NCI-H1930 (cell line): ENCODE measurements at places on chromosomes 16 and 17.

DNA sequence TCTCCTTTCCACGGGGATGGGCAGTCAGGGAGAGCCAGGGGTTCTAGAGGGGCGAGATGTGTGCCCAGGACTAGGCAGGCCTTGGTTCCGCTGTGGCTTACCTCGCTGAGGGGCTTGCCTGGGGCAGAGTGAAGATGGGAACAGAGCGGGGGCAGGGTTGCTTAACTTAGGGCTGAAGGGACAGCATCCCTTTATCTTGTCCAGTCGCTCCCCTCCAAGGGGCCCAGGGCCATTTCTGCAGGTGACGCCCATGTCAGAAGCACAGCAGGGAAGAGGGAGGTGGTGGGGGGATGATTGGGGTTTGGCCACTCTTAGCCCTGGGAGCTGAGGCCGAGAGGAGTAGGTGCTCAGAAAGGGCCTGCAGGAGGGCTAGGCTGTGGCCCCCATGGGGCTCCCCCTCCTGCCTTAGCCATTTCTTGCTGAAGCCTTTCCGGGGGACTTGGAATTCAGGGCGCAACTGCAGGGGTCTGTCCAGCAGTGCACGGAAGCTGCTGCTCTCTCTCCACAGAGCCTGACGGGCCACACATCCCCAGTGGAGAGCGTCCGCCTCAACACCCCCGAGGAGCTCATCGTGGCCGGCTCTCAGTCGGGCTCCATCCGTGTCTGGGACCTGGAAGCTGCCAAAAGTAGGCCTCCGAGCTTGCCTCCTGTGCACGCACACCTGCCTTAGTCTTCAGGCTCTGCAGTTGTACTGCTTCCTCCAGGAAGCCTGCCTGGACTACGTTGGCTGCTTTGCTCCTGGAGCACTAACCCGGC lies 8.5 kb downstream of the KATNB1 start:
- DNase-seq, result no peak

- no peak for DNase-seq
Observed at GRCh38 chr17:34357398-34357797, 1.1 kb downstream of the CCL13 start.

- no peak for DNase-seq
Observed at GRCh38 chr17:40021451-40021971, 6.3 kb downstream of the CSF3 start.

DNA sequence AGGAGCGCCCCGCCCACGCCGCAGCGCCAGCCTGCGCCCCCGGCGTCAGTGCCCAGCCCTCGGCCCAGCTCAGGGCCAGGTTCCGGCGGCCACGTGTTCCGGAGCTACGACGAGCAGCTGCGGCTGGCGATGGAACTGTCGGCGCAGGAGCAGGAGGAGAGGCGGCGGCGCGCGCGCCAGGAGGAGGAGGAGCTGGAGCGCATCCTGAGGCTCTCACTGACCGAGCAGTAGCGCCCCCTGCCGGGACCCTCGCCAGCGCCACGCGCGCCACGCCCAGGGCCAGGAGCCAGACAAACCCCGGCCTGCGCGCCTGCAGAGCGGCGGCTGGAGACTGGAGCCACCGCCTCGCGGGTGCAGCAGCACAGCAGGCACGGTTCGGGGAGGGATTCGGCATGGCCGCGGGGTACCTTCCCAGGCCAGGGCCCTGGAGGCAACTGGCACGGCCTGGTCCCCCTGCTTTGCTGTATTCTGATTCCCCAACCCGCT lies 9.3 kb downstream of the CORO6 start:
- no peak for DNase-seq

- no peak for DNase-seq
Observed at GRCh38 chr17:5837055-5837491, 233.1 kb upstream of the WSCD1 start.

GRCh38 chr16:12182212-12182611 lies 205.7 kb downstream of the SNX29 start:
- peak; percentile 41 for DNase-seq

- no peak for DNase-seq
Observed at GRCh38 chr17:64532409-64532808, 25.6 kb downstream of the CEP95 start.

DNA sequence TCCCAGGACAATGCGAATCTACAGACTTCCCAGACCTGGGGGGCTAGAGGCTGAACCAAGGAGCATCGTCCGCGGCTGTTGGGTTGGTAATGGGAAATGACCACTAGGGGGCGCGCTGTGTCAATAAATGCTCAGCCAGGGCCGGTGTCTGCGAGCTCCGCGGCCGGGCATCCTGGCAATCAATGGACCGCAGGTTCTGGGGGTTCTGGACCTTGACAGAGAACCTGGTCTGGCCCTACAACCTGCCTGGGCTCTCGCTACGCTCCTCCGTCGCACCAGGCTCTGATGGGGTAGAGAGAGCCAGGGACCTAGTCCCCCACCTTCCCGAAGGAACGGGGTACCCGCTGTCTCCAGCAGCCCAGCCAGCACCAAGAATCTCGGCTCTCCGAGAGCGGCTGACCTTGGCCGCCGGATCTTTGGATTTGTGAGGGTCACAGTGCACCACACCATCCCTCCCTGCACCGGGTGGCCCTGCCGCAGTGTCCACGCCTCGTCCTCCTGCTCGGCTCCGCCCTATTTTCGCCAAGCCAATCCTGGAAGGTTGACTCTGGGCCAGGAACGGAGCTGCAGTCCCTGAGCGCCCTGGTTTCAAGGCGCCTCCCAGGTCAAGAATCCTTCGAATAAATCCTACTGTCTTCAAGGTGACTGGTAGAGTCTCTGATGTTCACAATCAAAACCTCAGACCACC lies 20.4 kb upstream of the BEAN1 start:
- DNase-seq, result peak; percentile 59

- no peak for DNase-seq
Observed at GRCh38 chr17:47316311-47316710, 7.4 kb upstream of the EFCAB13 start.

DNA sequence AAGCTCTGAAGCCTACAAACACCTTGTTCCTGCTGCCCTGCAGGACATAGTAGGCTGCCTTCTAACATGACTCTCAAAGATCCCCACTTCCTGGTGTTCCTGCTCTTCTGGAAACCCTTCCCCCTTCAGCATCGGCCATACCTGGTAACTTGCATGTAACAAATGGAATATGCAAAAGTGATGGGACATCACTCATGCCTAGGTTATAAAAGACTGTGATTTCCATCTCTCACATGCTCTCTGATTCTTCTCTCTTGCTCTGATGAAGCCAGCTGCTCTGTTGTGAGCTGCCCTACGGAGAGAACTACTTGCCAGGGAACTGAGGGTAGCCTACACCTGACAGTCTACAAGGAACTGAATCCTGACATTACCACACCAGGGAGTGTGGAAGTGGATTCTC lies 72.9 kb upstream of the IRX6 start:
- DNase-seq, result no peak

DNA sequence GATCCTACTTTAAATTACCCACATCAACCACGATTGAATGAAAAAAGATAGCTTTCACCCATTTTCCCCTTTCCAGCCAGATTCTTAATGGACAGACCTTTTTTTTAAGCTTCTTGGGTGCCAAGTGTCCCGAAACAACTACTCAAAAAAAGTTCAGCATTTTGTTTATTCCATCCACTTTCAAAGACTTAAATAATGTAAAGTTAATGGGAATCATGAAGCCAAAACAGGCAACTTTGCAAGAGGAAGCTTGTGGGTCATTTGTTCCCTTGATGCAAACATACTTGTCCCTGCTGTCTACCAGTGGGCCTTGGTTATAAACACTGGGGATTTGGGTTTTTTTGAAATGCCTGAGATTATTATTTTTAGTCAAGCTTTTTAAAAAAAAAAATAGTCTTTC lies 414.0 kb upstream of the PSMD7 start:
- no peak for DNase-seq

GRCh38 chr17:70261170-70261569 lies 91.8 kb downstream of the KCNJ2 start:
- DNase-seq, result no peak

GRCh38 chr17:75979705-75980187 lies 706 bp downstream of the TEN1 start:
- DNase-seq, result no peak

- DNase-seq, result peak; percentile 61
Observed at GRCh38 chr17:73952480-73953205, 250.8 kb upstream of the RPL38 start.

DNA sequence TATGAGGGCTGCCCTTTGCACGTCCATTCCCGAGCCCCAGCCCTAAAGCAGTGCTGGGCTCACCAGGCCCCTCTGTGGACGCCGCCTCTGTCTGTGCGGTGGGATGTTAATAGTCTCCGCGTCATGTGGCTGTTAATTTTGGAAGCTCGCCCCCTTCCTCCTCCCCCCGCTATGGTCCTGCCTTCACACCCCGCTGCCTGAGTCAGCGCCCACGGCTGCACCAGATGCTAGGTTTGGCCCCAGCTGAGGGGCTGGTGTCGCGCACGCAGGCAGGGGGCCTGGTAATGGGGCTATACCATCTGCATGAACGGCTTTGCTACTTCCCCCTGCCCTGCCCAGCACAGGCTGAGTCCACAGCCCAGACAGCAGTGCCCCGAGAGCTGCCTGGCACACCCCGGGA lies 4.1 kb upstream of the SSTR5 start:
- DNase-seq, result no peak

DNA sequence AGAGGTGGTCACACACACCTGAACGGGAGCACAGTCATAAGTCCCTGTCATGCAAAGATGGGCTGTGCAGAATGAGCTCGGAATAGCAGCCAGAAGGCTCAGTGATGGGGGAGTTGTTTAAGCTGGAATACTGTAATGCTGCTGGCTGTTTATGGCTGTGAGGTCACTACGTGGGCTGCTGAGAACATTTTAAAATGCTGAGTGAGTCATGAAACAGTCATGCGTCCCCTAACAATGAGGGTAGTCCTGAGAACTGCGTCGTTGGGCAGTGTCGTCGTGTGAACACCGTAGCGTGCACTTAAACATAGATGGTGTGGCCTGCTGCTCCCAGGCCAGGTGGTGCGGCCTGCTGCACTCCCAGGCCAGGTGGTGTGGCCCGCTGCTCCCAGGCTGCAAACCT lies 39.7 kb downstream of the TBCD start:
- no peak for DNase-seq

- DNase-seq, result no peak
Observed at GRCh38 chr17:44960691-44961090, 7.4 kb downstream of the C1QL1 start.

DNA sequence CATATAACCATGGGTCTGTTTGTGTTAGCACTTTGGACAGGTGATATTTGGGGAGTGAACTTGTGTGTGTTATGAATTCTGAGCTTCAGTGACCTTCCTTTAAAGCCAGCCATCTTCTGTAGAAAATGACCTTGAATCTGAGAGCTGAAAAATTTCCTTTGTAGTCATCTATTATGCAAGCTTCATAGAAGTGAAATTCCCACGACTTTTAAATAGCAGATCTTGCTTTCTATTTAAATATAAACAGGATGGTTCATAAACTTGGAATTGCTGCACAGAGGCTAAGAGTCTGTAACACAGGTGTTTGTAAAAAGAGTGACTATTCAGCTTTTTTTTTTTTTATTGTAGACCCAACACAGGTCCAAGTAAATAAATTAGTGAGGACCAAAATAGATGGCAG lies 85.5 kb downstream of the MARCHF10 start:
- DNase-seq, result no peak

DNA sequence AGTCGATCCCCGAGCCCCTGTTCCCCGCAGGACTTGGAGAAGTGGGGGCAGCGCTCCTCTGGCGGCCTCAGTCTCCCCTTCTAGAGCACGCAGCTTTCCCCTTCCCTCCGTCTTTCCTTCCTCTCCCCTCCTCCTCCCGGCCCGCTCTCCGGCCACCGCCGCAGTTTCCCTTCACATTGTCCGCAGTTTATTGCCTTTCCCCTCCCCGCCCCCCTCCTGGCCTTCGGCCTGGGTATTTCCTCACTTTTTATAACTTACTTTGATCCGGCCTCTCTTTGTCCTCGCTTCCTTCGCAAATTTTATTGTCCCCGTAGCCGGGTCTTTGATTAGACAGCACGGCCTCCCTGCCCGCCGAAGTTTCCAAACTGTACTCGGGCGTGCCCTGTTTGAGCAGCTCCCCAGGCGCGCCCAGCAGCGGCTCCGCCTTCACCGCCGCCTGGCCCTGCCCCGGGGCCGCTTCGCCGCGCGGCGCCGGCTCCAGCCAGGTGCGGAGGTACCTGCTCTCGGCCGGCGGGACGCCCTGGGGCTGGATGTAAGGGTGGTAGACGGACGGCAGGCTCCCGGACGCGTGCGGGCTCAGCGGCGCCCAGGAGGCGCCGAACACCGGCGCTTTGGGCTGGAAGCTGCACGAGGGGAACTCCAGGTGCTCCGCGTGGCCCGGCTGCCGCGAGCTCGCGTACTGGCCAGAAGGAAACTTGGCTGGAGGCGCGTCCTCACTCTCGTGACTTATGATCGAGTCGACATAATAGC lies 488 bp downstream of the HOXB9 start:
- DNase-seq, result peak; percentile 17

DNA sequence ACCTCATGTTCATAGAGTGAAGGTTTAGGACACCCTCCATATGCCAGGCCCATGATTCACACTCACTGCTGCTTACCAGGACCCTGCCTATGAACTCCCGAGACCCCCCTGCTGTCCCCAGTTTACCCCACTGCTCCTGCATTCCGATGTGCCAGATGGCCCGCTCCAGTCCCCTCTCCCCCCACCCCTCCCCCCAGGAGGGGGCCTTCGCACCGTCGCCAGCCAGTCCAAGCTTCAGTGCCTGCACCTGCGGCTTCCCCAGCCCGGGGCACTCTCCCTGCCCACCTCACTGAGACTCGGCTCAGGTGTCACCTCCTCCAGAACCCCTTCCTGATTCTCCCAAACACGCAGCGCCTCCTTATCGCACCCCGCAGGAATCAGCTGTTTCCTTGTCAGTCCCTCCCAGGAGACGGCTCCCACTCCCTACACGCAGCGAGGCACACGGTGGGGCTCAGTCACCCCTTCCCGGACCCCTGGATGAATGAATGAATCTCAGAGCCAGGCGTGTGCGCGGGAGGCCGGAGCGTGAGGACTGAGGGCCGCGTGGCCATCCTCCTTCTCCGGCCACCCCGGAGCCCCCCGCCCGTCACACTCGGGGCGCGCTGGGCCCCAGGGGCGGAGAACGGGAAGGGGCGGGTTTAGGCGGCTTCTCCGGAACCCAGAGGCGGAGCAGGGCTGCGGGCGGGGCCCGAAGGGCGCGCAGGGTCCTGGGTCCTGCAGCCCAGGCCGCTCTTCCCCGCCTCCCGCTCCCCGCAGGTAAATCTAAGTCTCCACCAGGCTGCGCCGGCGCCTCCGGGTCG lies 1.6 kb downstream of the MYO1C start:
- DNase-seq, result no peak

DNA sequence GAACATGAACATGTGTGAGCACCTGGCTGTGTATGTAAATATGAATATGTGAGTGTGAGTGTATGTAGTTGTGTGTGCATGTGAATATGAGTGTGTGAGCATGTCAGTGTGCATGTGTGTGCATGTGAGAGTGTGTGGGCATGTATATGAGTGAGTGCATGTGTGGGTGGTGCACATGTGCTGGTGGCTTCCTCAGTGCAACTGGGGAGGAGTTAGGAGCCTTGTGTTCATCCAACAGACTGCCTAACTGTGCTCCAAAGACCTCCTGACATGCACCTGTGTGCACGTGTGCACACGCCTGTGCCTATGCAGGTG lies 1.4 kb downstream of the TMEM235 start:
- DNase-seq, result no peak

DNA sequence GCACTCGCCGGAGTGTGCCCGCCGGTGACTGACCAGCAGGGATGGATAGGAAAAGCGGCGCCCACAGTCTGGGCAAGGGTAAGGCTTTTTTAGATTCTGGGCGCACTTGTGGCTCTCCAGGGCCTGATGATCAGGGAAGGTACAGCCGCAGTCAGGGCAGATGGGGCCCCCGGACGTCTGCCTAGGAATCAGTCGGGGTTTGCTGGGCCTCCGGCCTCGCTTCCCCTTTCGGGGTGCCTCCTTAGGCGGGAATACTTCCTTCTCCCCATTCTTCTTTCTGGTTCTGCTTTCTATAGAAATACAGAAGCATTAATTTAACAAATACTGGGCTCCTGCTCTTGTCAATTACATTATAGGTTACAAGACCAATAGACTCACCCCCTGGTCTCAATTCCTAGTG lies 5.0 kb downstream of the ZNF689 start:
- no peak for DNase-seq
